Stimulated activated CD8-positive, alpha-beta memory T cell treated with anti-CD3 and anti-CD28 coated beads, Interleukin-2, amount 100 ng/mL, for 1 hour (primary cell): ENCODE measurements at places on chromosomes 1 and 21.

GRCh38 chr1:2372551-2373490 lies 18.5 kb downstream of the MORN1 start:
- DNase-seq = no peak

- DNase-seq = no peak
Measured at GRCh38 chr1:97837161-97837560, 83.7 kb downstream of the DPYD start.

DNA sequence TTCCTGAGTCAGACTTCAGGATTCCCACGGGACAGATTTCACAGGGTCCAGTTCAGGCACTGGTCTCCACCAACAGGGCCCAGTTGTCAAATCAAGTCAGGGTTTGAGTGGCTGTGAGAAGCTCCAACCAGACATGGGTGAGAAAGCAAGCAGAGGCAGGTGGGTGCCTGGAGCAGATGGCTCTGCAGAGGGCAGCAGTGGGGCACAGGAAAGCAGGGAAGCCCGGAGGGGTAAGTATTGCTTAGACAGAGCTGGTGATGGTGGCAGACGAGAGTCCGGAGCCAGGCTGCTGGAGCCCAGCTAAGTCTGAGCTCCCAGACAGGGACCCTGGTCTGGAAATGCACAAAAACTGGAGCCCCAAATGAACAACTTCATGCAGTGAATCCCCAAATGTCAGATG lies 40.4 kb downstream of the RIMS3 start:
- DNase-seq = no peak

DNA sequence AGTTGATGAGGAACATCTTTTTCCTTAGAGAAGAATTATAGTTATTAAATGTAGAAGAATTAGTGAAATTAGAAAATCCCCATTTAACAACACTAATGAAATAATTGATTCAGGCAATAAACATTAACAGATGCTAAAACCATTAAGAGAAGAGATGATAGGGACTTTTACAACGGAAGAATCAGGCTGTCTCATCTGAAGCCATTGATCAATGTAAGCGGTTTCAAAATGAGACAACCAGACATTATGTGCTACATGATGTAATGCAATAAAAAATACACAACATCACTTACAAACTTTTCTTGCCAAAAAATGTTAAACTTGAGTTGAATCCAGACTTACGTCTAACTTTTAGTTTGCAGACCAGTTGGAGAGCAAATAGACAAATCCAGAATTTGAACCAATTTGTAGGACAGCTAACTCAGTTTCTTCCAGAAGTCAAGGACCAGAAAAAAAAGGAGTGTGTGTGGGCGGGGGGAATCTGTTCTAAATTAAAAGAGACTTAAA lies 165.4 kb upstream of the DPT start:
- DNase-seq = no peak
